SK-N-MC (cell line): ENCODE measurements at places on chromosomes 2 and 18.

DNA sequence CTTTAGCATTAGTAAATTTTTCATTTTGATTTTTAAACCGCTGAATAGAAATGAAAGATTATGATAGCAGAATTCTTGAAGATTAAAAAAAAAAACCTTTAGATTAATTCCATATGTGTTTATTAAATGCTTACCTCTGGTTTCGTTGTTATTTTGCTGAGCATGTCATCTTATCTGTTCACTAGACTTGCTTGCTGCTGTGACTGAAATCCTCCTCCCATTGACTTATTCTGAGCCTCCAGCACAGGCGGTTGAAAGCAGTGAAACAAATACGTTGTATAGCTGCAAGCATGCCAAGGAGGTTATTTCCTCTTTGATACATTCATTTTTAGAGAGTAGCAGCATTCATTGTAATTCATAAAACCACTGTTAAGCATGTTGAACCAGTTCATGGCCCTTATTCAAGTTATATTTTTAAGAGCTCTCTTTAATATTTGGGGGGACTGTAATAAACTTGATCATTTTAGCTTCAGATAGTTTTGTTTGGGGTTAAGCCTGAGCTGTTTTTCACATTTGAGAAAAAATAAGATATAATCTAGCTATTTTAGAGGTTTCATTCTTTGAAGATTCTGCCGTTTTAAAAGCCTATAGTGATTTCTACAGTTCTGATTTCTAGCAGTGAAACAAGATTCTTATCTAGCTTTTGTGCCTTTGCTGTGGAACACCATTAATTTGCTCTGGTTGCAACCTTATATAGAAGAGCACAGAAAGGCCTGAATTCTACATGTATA lies at the start of gene HTR2B:
Gene HTR2B, minus strand, starts transcription at position 205 of the 731 bp plus-strand sequence. CDS start 1,278 bp downstream, outside the sequence.
- DNase-seq, result peak; percentile 61

DNA sequence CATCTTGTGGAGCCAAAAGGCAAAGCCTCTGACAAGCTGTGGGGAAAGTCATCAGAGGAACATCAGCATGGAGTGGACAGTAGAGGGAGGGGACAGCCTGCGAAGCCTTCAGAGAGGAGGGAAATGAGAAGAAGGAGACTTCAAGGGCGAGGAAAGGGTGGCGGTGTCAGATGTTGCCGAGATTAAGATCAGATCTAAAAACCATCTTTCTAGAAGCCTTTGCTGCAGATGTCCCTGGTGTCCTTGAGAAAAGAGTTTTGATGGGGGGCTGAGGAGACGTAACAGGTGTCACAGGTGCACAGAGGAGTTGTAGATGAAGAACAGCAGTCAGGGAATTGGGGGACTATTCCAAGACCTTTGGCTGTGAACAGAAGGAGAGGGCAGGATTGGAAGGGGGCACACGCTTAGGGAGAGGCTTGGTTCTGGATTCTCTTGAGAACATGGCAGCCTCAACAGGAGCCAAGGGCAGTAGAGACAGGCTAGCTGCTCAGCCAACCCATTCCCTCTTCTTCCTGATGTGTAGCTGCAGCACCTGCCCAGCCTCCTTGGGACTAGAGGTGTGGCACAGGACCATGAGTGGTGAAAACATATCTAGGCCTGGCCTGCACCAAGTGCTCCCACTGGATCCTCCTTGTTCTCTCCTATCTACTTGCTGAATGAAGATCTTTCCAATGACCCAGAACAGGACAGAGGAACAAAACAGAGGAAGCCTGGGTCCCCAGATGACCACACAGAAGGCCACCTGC lies 22.7 kb upstream of the NCL start:
- DNase-seq, result no peak

DNA sequence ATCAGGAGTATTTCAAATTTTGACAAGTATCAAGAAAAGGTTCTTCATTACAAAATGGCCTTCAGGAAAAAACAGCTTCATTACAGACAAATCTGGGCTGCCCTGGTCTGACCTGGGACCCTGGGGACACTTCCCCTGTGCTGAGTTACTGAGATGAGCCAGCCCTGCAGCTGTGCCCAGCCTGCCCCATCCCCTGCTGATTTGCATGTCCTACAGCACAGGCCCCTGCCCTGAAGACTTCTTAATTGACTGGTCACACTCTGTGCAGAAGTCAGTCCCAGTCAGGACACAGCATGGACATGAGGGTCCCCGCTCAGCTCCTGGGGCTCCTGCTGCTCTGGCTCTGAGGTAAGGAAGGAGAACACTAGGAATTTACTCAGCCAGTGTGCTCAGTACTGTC lies 235.1 kb downstream of the ANKRD36B start:
- no peak for DNase-seq

DNA sequence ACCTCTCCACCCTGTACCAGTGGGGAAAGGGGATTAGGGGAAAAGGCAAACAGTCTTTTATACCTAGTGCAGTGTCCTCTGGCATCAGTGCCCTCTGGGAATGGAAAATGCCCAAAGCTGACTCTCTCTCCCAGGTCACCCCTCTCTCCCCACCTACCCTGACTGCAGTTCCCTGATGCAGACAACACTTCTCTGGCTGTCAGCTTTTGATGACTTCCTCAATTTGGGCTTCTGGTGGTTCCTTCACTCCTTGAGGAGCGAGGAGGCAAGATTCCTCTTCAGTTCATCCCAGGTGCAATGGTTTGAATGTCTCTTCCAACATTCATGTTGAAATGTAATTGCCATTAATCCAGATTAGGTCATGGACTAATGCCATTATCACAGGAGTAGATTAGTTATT lies 19.7 kb upstream of the PPM1B start:
- no peak for DNase-seq

DNA sequence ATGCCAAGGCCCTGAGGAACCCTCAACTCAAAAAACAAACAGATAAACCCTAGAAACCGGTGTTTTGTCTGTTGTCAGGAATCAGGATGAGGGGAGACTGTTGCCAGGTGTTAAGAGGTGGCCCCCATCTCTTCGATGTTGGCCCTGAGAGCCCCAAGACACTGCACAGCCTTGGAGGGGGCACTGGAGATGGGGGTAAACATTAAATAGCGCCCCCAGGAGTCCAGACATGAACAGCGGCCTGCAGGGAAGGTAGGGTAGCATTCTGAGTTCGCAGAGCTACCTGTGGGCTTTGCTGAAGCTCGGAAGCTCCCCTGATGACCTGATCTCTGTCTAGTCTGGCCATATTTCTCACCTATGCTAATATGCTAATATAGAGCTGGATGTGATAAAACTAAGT lies 97.6 kb upstream of the SMAD2 start:
- DNase-seq, result no peak

DNA sequence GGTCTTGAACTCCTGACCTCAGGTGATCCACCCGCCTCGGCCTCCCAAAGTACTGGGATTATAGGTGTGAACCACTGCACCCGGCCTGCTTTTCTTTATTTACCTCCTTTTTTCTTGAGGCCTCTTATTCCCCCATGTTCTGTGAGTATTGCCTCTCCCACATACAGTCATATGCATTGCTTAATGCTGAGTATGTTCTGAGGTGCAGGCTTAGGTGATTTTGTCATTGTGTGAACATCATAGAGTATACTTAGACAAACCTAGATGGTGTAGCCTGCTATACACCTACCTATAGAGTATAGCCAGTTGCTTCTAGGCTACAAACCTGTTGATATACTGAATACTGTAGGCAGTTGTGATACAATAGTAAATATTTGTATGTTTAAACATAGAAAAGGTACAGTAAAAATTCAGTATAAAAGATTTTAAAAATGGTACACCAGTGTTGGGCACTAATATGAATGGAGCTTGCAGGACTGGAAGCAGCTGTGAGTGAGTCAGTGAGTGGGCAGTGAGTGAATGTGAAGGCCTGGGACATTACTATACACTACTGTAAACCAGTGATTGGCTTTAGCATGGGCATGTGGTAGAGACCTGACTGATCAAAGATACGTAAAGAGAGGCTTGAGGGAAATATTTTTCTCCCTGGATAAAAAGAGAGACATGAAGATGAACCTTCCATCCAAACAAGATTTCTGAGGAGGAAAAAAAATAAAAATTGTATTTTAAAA lies 17.6 kb downstream of the SLC39A10 start:
- no peak for DNase-seq

DNA sequence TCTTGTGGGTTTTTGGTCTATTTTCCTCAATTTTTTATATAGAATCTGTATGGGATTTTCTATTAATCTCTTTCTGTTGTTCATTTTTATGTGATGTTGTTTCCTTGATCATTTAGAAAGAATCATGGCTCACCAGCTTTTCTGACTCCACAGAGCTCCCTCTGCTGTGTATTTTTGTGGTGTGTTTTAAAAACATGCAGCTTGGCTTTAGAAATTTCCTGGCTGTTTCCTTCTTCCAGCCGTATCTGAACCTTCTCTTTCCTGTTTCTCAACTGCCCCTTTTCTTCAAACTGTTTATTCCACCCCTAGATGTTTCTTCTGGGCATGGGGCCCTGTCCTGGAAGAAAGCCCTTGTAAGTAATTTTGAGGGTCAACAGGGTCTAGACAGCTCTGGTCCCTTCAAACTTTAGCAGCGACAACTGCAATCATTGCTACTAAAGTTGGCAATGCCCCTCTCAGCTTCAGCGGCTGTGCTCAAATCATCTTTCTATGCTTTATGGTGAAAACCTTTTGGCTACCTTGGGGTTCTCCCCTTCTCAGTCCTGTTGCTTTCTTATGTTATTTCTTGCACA lies 17.6 kb upstream of the COPS8 start:
- no peak for DNase-seq

DNA sequence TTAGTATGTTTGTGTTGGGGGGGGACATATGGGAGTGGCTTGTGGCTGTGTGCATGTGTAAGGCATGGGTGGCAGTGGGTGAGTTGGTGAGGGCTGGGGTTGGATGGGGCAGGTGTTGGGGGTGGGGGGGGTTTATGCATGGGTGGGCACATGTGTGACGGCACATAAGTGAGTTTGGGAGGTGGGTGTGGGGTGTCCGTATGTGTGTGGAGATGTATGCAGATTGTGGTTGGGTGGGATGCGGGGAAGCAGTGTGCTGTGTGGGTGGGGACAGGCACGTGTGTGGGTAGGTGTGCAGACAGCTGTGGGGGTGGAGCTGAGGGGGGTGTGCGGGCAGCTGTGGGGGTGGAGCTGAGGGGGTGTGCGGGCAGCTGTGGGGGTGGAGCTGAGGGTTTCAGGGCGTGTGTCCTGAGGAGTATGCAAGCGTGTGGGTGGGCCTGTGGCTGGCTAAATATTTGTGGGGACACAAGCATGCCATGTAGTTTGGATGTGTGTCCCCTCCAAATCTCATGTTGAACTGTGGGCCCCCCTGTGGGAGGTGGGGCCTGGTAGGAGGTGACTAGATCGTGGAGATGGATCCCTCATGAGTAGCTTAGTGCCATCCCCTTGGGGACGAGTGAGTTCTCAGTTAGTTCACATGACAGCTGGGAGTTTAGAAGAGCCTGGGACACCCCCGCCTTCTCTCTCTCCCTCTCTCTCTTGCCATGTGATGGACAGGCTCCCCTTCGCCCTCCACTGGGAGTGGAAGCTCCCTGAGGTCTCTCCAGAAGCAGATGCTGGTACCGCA lies 59.4 kb downstream of the ANKMY1 start:
- DNase-seq, result no peak

GRCh38 chr2:27431395-27431794 lies 3.0 kb downstream of the NRBP1 start:
- DNase-seq, result no peak

DNA sequence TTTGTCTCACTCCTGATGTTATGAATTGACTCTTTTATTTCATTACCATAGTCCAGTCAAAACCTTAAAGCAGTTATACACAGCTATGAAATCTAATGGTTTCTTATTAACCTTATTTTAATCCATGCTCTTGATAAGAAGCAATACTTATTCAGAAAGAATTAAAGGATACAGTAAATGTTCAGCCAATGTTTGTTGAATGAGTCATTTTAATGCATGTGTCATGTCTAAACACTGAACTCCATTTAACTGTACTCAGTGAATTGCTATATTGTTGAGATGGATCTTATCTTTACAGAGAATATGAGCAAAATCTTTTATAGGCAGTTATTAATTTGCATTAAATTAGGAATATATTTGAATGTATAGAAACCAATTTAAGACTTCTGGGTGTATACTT lies 135.1 kb upstream of the TFPI start:
- no peak for DNase-seq

DNA sequence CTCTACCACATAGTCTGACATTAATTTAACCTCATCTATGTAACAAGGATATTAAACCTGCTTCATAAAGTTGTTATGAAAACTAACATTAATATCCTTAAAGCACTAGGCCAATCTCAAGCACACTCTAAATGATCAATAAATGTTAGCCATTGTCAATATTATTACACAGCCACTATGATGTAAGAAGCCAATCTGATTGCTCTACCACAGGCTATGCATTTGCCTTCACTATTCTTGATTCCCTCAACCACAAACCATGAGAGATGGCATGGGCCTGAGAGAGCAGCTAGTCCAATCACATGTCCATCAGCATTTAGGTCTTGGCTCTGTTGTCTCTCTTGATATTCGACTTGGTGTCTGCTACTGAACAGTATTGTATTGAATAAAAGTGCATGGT lies 4.2 kb downstream of the SLC25A12 start:
- no peak for DNase-seq

DNA sequence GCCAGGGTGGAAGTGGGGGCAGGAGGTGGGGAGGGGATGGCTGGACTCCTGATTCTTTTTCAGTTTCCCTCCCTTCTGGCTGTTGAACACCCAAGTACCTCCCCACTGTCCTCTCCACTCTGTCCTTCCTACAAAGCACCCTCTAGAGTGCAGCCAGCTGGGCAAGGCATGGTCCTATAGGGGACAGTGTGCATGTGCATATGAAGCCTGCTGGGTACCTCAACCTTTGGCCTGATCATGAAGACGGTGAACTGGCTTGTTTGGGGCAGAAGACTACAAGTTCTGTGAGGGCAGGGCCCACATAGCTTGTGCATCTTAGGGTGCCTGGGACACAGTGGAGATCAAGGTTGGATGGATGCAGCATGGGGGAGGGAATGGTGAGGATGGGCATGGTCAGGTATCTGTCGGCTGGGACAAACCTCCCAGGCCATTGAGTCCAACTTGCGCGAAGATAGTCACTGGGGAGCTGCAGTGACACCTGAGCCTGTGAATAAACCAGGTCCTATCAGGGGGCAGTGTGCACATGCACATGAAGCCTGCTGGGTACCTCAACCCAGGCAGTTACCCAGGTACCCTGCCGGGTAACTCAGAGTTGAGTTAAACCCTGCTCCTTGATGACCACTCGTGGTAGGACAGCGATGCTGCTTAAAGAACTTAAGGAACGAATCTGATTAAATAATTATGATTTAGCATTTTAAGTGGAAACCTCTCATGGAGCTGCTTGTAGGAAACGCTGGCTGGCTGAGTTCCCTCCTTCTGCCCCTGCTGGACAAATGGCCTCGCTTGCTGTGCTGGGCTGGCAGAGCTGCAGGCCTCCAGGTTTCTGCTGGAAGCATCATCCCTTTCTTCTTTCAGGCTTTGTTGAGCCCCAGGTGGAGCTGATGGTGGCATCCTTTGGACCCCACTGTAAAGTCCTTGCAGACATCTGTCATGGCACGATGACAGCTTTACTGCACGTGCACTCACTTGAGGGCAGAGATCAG lies 84.0 kb downstream of the POLR1A start:
- DNase-seq, result no peak

GRCh38 chr2:61807036-61807757 lies 46.7 kb downstream of the FAM161A start:
- DNase-seq, result no peak
